Activated T-cell treated with anti-CD3 and anti-CD28 coated beads, Interleukin-2, amount 50 U/mL, for 24 hours (primary cell): ENCODE measurements at places on chromosomes 3 and 15.
A peak's percentile ranks its signal among the peaks of the same experiment; 100 is the strongest.

GRCh38 chr3:24166515-24166914 lies 221.4 kb downstream of the NR1D2 start:
- no peak overlapping the region for H3K27ac ChIP-seq
- no peaks in the 10 kb centered on the region for H3K4me1 ChIP-seq
- H3K27me3 ChIP-seq, result peaks cover 3% of the 10 kb centered on the region
- no peak overlapping the region for H3K4me3 ChIP-seq
- no peaks in the 10 kb centered on the region for H3K36me3 ChIP-seq
- DNase-seq, result no peak

DNA sequence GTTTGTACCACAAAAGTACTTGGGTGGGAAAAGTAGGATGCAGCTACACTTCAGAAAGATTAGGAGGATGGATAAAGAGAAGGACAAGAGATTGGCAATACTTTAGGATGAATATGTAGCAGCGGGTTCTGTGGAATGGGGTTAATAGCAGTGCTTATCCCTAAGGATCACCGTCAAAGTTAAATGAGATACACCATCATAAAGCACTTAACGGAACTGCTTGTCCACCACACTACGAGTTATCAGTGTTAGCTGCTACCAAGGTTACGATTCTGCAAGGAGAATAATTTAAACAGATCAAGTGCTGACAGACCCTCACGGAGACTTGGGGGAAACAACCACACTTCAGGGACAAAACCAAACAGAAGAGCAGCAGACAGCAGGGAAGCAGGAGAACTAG lies 963 bp downstream of the SHQ1 start:
- H3K36me3 ChIP-seq, result peaks cover 44% of the 10 kb centered on the region
- H3K4me1 ChIP-seq, result peaks cover 63% of the 10 kb centered on the region
- peak overlapping the region; percentile 96 for H3K27ac ChIP-seq

DNA sequence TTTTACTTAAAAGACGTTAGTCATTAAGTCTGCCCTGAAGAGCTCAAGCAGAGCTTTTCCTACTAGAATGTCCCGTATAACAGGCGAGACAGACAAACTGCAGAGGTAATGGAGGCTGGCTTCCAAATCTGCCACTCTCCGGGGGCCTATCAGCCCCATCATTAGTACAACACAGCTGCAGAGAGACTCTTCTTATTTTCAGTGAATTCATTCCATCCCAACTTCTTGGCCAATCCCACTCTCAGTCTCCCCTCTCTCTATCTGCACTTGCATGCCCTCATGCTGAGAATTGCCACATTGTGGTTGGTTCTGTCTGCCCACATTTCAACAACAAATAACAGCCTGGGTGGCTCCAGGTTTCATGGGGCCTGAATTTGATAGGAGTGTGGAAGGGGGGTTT lies 412.7 kb downstream of the ERC2 start:
- no peaks in the 10 kb centered on the region for H3K4me1 ChIP-seq
- H3K27ac ChIP-seq, result no peak overlapping the region
- no peak overlapping the region for H3K4me3 ChIP-seq
- H3K27me3 ChIP-seq, result no peaks in the 10 kb centered on the region
- no peaks in the 10 kb centered on the region for H3K36me3 ChIP-seq
- DNase-seq, result no peak

DNA sequence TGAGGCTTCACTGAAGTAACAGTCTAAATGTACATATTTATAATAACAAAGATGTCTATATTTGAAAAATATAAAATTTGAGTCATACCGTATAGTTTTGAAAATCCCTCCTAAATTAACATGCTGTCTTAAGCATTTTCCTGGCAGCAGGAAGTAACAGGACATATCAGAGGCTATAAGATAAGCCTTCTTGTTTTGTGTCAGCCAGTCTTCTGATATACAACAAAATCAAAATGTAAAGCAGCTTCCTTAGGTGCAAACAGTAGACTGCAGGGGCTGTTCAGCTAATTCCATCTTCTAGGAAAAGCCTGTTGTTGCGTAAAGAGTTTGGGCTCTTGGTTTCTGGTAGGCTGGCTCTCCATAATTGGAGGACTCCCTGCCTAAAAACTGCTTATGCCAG lies 56.0 kb downstream of the P3H2 start:
- peaks cover 7% of the 10 kb centered on the region for H3K27me3 ChIP-seq
- no peak overlapping the region for H3K4me3 ChIP-seq
- no peak overlapping the region for H3K27ac ChIP-seq

- H3K27me3 ChIP-seq, result no peaks in the 10 kb centered on the region
- no peak overlapping the region for H3K4me3 ChIP-seq
- H3K4me1 ChIP-seq, result no peaks in the 10 kb centered on the region
- no peak overlapping the region for H3K27ac ChIP-seq
These were observed 77.2 kb upstream of the TPRG1 start for GRCh38 chr3:189094539-189094938.

DNA sequence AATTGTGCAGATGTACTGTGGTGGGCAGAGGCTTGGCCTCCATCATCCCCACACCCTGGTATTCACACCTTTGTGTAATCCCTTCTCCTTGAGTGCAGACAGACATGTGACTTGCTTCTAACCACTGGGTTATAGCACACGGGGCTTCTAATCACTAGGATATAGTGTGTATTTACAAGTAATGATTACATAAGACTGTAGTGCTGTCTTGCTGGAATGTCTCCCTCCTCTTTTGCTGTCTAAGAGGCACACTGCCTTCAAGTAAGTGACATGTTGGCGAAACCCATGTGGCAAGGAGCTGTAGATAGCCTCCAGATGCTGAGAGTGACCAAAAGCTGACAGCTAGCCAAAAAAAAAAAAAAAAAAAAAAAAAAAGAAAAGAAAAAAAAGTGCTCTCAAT lies 542.7 kb upstream of the MDFIC2 start:
- H3K27me3 ChIP-seq, result peaks cover 55% of the 10 kb centered on the region
- H3K27ac ChIP-seq, result no peak overlapping the region
- no peaks in the 10 kb centered on the region for H3K36me3 ChIP-seq
- no peak for DNase-seq
- no peak overlapping the region for H3K4me3 ChIP-seq
- H3K4me1 ChIP-seq, result peaks cover 27% of the 10 kb centered on the region

- DNase-seq, result no peak
- no peak overlapping the region for H3K27ac ChIP-seq
- peaks cover 45% of the 10 kb centered on the region for H3K4me1 ChIP-seq
- peaks cover 21% of the 10 kb centered on the region for H3K36me3 ChIP-seq
- H3K4me3 ChIP-seq, result no peak overlapping the region
These were observed 7.5 kb upstream of the MTHFS start for GRCh38 chr15:79904271-79904670.

- H3K4me1 ChIP-seq, result no peaks in the 10 kb centered on the region
- H3K27me3 ChIP-seq, result peaks cover 78% of the 10 kb centered on the region
- H3K27ac ChIP-seq, result no peak overlapping the region
- no peak overlapping the region for H3K4me3 ChIP-seq
These were observed 18.2 kb upstream of the ITGA11 start for GRCh38 chr15:68450192-68450591.

DNA sequence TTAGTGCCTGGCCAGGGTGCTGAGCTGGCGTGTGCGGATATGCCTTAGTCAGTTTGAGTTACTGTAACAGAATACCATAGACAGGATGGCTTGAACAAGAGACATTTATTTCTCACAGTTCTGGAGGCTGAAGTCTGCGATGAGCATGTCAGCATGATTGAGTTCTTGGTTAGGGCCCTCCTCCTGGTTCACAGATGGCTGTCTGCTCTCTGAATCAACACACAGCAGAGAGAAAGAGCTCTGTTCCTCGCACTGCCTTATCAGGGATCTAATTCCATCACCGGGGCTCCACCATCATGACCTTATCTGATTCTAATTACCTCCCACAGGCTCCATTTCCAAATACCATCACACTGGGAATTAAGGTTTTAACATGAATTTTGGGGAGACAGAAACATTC lies 386.6 kb upstream of the DPH6 start:
- no peak overlapping the region for H3K4me3 ChIP-seq
- DNase-seq, result no peak
- no peaks in the 10 kb centered on the region for H3K4me1 ChIP-seq
- H3K27me3 ChIP-seq, result no peaks in the 10 kb centered on the region

DNA sequence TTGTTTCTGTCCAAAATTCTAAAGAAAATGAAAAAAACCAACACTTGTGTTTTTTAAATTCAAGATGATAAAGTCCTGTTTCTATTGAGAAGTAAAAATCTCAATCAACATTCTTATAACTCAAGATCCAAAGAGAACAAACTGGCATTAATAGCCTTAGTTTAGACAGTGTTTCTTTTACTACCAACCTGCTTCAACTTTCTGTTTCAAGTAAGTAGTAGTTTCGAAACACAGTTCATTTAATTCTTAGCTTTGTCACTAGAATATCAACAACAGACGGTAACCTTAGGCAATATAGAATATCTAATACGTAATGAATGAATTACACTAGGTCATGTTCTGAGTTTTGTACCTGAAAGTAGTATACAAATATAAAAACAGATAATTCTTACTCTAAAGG lies 23.7 kb downstream of the CIP2A start:
- H3K36me3 ChIP-seq, result peaks cover 73% of the 10 kb centered on the region
- H3K27ac ChIP-seq, result no peak overlapping the region
- H3K4me3 ChIP-seq, result no peak overlapping the region
- no peaks in the 10 kb centered on the region for H3K27me3 ChIP-seq

DNA sequence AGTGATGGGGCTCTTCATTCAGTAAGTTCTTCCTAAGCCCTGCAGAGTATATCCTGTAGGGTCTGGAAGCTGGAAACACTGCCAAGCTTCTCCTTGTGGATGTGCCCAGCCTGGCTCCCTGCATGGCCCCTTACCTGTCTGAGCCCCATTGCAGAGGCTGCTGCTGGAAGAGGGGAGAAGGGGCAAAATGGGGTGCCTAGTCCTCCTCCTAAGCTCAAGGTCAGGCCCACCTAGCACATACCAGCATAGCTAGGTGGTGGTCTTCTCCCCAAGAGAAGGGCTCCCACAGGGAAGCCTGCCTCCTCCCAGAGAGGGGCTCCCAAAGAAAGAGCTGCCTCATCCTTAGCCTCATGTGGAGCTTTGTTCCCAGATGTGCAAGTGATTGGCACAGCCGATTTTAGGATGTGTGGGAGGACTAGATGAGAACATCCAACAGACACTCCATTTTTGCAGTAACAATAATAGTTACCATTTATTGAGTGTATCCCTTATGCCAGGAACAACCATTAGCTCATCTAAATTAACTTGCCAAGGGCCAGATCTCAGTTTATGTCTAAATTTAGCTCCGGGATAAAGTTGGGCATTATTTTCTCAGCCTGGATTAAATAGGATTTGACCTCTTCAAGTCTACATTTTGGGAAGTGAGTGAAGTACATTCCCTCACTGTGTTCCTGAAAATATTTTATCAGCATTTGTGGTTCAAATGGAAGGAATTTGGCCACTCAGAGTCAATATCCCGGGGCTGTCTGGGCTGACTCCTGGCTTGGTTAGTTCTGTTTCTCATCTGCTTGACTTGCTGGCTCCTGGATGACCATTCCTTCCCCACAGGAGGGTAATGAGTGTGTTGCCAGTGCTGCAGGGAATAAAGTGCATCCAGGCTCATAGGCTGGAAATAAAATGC lies 291.1 kb upstream of the ROPN1 start:
- H3K27me3 ChIP-seq, result peaks cover 4% of the 10 kb centered on the region
- no peak for DNase-seq
- H3K4me1 ChIP-seq, result no peaks in the 10 kb centered on the region
- no peak overlapping the region for H3K4me3 ChIP-seq
- H3K36me3 ChIP-seq, result no peaks in the 10 kb centered on the region

DNA sequence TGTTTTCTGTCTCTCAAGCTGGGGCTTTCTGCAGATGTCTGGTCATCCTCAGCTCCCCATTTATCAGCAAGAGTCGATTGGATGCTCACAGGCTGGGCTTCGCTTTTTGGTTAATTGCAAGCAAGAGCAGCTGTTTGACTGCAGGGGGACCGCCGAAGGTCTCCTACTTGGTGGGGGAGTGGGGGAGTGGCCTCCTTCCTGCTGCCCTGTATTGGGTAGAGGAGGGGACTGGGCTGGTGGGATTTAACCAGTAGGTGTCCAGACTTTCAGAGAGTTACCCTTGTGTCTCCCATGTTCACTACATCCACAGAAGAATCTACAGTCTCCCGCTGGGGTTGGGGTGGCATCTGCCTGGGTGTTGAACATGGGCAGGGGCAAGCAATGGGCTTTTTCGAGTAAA lies 78.7 kb downstream of the PLXNA1 start:
- H3K27me3 ChIP-seq, result peaks cover 26% of the 10 kb centered on the region
- no peaks in the 10 kb centered on the region for H3K36me3 ChIP-seq
- H3K27ac ChIP-seq, result no peak overlapping the region
- no peak for DNase-seq
- H3K4me1 ChIP-seq, result no peaks in the 10 kb centered on the region

DNA sequence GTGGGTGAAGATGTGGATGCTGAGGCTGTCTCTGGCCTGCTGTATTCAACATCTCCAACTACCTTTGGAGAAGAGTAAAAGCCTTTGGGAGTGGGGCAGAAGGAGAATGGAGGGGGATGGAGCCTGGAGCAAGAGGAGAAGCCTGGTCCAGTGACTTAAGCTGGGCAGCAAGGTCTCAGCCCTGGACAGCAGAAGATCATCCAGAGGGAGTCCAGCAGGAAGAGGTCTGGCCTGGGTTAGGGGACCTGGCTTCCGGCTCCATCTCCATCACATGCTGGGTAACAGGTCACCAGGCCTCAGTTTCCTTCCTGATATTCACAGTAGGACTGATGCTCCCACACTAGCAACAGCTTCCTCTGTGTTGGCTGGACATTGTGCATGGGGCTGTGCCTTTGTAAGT lies 3.8 kb upstream of the ISL2 start:
- H3K4me3 ChIP-seq, result no peak overlapping the region
- H3K27me3 ChIP-seq, result peaks cover 77% of the 10 kb centered on the region
- H3K27ac ChIP-seq, result no peak overlapping the region
- no peaks in the 10 kb centered on the region for H3K36me3 ChIP-seq
- DNase-seq, result no peak

DNA sequence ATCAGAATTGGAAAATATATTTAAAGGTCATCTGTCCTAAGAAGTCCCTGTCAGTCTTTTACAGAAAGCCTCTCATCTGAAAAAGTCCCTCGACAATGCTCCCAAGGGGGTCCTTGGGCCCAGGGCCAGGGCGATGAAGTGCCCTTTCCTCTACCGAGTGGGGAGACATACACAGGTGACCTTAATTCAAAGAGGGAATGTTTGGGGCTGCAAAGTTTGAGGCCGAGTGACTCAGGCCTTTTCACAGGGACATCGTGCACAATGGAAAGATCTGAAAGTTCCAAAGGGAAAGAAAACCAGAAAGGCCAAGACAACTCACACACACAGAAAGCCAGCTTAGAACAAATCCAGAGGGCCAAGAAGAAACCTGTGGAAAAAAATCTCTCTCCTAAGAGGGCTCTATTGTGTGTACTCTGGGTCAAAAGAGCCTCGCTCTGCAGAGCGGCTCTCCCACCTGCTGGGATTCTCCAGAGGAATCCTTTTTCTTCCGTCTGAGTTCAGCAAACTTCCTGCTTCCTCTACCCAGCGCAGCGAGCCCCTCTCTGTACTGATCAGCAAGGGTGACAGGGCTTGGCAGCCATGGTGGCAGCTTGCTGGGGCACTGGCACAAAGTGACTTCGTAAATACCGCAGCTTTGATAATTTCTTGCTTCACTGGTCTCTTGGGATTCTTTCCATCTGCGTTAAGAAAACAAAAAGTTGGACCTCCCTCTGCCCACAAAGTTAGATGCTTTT lies 259.1 kb downstream of the OPA1 start:
- no peaks in the 10 kb centered on the region for H3K36me3 ChIP-seq
- H3K27me3 ChIP-seq, result peaks cover 6% of the 10 kb centered on the region
- DNase-seq, result no peak
- H3K4me3 ChIP-seq, result no peak overlapping the region
